ENCODE measurements at places on chromosomes 5 and 9.

DNA sequence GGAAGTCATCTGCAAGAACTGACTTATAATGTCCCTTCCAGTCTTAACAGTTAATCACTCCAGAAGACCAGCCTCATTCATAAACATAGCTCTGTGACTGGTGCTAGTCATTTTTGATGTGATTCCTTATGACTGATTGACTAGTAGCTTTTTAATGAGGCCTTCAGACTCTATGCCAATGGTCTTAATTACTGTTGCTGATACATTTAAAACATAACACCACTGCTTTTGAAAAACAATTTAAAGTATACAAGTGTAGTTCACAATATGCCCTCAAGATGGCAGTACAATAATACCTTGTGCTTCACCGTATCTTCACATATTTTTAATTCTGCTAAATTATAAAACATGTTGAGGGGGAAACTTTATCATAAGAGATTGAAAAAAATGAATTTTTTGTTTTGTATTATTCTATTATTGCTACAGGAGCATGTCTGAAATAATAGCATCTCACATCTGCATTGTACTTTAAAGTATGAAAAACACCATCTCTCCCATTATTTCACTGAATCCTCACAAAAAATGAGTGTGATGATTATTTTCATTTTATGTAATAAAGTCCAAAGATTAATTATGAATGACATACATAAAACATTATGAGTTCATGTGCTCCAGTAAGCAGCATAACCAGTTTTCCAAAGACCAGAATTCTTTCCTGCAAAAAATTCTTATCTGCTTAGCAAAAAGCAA lies 55.2 kb upstream of the SHISAL2B start:
- DNase-seq, result no peak

GRCh38 chr5:128649192-128649591 lies 111.1 kb upstream of the FBN2 start:
- no peak for DNase-seq

GRCh38 chr5:141866096-141866495 lies 12.1 kb downstream of the PCDH1 start:
- DNase-seq, result peak; percentile 95

- no peak for DNase-seq
These were observed 131.2 kb downstream of the RGS3 start for GRCh38 chr9:113594484-113595299.

DNA sequence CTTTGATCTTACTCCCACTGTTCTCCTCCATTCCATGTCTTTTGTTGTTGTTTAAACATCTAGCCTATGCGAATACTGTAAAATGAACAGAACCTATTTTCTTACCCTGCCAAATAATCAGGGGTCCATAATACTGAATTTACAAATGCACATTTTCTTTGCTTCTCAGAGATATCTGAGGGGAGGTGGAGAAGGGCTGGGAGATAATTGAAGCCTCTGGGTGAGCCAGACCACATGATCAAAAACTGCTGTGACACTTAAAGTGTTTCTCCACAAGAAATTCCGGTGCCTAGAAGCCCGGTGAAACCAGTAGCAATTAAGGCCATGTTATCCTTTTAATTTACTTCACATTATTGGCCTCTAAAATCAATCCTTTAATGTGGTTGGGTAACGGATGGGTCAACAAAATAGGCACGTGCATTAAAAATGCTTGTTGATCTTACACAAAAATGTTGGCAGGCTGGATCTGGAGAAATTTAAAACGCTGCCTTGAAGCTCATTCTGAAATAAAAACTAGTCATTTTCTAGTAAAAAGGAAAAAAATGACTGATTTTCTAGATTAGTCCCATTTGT lies 10.8 kb downstream of the SEMA6A start:
- DNase-seq, result no peak

- no peak for DNase-seq
These were observed 1.7 kb downstream of the JAK2 start for GRCh38 chr9:4986783-4987182.

DNA sequence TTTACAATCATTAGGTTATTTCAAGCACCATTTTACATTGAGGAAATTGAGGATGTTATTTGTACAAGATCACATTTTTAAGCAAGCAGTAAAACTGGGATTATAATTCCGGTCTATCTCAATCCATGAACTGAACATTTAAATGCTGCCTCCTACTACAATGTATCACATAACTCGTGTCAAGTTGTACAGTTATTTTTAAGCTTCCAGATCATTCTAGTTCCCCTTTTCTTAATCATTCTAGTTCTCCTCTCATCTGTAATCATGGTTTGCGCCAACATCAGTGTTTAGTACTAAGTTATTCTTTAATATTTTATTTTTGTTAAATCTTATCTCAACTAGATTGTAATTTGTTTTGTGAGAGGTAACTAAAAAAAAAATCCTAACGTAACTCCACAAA lies 2.4 kb upstream of the UHRF2 start:
- DNase-seq, result no peak
